ENCODE measurements at places on chromosomes 1 and 21.

DNA sequence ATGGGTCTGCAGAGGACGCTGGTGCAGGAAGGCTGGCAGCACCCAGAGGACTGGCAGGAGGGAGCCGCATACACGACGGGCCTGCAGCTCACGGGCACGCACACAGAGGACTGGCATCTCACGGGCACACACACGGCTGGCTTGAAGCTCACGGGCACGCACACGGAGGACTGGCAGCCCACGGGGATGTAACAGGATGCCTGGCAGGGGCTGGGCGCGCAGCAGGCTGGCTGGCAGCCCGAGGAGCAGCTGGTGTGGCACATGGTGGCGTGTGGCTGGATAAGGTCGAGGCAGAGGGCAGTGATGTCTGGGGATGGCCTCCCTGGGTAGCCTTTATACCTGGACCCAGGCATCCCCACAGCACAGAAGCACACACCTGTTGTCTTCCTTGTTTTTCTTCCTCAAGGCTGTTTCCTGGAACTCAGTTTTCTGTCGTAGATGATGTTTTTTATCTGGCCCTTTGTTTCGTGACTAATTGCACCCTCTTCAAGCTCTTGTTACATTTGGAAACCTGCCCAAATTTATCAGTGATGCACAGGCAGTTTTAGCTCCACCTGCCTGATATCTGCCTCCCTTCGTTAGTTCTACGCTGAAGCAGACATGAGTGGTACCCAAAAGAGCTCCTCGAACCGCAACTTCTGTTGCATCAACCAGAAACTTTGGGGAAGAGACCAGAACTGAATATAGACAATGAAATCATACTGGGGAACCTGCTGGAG, at the start of gene KRTAP12-1:
Gene KRTAP12-1 (minus strand): TSS at position 303 of the 719 bp plus-strand sequence. CDS start 40 bp downstream, at position 263.
- DNase-seq = no peak

- DNase-seq = no peak
Observed at GRCh38 chr1:19665496-19666465, 1.1 kb downstream of the HTR6 start.

DNA sequence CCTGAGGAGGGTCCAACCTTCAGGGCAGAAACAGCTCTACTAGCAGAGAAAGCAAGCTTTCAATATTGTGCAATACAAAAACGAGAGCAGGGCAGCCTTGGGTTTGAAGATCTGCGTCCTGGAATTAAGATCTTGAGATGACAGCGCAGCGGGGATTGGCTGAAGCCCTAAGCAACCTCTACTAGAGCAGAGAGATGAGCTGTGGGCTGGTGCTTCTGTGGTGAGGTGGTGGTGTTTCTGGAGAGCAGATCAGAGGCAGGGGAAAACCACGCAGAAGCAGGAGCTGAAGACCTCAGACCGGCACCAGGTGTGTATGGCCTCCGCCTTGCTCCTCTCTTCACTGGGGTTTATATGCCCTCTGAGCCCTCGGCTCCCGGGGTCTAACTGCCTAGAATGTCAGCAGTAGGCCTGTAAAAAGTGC, 12.5 kb downstream of the TRAF3IP3 start:
- DNase-seq = no peak

GRCh38 chr1:210373628-210373877, 44.9 kb downstream of the HHAT start:
- no peak for DNase-seq

DNA sequence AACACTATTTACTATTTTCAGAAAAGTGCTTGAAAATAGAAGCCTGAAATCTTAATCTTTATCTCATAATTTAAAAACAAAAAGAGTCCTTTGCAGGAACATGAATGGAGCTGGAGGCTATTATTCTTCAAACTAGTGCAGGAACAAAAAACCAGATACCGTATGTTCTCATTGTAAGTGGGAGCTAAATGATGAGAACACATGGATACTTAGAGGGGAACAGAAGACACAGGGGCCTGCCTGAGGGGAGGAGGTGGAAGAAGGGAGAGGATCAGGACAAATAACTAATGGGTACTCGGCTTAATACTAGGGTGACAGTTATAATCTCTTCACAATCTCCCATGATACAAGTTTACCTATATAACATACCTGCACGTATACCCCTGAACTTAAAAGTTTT, 176.3 kb downstream of the SDCCAG8 start:
- DNase-seq = no peak

- DNase-seq = no peak
Observed at GRCh38 chr21:36700971-36701755, 2.2 kb downstream of the SIM2 start.

DNA sequence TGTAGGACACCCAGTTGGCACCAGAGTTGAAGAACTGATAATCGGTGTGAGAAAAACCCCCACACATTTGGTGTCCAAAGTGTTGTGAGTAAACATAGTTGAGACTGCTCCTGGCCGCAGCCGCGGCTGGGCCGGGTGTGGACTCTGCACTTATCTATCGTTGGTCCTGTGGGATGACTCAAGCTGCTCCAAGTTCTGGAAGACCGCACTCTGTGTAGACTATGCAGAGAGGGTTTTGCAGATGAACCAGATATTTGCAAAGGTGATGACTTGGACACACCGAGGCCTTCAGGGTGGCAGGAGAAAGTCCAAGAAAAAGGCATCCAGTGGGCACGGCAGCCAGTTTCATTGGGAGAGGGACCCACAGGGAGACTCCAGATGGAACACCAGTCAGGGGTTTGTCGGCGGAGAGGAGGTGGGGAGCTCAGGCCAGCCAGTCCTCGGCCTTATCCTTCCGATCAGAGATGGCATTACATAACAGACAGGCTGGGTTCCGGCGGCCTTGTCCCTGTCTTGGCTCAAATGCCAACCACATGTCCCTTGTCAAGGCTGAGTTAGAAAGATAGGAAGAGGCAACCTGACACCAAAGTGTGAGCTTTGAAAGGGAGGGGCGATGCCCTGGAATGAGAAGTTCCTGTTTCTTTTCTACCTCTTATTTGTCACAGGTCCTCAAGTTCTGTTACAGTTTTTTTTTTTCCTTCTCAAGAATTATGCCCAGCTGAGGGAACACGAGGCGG, 21.1 kb downstream of the C2CD2 start:
- DNase-seq = no peak

- no peak for DNase-seq
Observed at GRCh38 chr1:54008876-54009275, 9.1 kb downstream of the LDLRAD1 start.

DNA sequence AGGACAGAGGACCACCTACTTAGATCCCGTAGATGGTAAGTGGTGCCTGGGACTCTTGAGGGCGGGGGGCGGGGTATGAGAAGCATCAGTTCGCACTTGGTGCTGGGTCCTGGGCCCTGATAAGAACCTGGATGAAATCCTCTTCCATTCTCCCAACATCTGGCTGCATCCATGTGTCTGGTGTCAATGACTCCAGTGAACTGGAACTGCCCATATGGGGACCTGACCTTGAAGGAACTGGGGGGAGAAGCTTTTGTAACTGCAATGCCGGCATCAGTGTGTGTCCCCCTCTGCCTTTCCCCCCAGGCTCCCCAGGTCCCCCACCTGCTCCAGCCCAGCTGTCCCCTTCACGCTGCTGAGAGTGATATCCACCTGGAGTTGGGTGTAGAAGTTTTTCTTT, 49.7 kb upstream of the EPB41 start:
- DNase-seq = no peak

DNA sequence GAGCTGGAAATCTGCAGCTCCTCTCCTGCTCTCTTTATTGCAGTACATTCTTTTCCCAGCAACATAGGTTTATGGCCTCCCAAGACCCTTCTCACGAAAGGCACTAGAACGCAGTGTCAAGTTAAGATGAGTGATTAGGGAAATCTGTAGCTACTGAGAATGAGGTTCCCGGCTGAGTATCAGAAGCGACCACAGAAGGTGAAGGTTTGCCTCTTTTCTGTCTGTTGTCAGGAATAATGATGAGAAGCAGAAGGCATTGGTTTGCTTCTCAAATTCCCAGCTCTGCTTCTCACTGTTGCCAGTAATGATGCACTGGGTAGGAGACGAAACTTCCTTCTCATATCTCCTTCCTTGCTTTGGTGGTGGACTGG, 128.4 kb downstream of the NTMT2 start:
- no peak for DNase-seq

DNA sequence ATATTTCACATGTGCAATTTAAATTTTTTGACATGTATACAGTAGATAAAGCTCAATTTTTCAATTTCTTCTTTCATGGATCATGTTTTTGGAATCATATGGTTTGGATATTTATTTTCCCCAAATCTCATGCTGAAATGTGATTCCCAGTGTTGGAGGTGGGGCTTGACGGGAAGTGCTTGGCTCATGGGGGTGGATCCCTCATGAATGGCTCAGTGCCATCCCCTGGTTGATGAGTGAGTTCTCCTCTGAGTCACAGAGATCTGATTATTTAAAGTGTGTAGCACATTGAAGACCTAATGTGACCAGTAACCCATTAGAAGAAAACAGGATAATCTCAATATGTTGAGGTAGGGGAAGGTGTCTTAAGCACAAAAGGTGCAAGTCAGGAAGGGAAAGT, 9.1 kb upstream of the IFI16 start:
- DNase-seq = no peak

DNA sequence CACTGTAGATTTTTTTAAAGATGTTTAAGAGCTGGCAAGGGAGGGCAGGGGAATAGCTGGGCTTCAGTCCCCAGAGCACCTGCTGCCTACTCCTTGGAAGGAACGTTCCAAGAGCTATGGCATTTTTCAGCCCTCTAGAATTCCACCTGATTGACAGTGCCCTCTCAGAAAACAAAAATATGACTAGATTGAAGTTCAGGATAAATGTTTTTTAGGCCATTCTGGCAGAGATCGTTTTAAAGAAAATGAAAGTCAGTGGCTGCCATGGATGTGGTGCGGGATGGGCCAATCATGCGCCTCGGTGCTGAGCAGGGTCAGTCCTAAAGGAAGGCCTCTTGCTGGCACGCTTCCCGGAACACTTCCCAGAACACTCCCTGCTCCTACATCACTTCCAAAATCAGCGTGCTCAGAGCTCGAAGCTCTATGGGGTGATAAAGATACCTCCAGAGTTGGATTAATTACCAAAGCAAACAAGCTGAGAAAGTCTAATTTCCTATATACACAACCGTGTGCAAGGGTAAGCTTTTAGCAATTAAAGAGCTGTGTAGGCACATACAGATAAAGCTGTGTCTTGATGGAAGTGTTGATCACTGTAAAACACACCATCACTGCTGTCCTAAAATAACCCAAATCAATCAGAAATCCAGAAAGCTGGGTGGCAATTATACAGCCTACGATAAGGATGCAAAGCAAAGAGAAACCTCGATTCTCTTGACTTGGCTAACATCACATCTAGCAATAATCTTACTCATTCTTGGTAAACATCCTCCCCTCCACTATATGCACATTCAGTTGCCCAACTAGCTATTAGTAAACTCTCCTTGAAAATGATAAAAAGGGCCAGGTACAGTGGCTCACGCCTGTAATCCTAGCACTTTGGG, 34.6 kb downstream of the TGFBR3 start:
- DNase-seq = peak; percentile 5

GRCh38 chr1:40692429-40692895, 958 bp downstream of the NFYC start:
- DNase-seq = no peak
